PC-9 (cell line): ENCODE measurements at places on chromosomes 1 and 21. TPM values are rescaled to one million over a fixed set of nuclear protein-coding genes. Genes with fewer than 3 reads are reported as not detected.
A peak's percentile ranks its signal among the peaks of the same experiment; 100 is the strongest.

Gene MYOG
- total RNA-seq = not detected in 2 replicates

Gene LGR6
- total RNA-seq = 5.6 and 7.9 TPM in 2 replicates

DNA sequence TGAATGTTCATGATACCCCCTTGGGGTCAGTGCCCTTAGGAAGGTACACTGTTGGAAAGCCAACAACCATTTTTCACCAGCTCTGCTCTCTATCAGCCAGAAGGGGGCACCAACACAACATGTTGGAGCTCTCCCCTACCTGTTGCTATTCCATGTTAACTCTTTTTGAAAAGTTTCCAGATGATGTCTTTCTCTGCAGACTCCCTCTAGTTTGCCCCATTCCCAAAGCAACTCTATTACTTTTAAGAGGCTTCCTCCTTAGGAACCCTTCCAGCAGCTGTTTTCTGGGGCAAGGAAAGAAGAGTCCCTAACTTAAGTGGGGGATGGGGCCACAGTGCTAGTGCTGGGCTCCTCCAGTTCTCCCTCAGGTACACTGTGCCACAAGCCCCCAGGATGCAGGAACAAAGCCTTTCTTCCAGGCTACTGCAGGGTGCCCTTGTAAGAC is 22.9 kb upstream of the NDC1 start:
- peak; percentile 47 for DNase-seq

- no peak for DNase-seq
Measured at GRCh38 chr1:173042806-173043205, 7.9 kb downstream of the TNFSF18 start.

- DNase-seq = no peak
Measured at GRCh38 chr1:160399544-160400222, 681 bp upstream of the VANGL2 start.

GRCh38 chr1:200437556-200438203 is 27.8 kb upstream of the ZNF281 start:
- DNase-seq = no peak

DNA sequence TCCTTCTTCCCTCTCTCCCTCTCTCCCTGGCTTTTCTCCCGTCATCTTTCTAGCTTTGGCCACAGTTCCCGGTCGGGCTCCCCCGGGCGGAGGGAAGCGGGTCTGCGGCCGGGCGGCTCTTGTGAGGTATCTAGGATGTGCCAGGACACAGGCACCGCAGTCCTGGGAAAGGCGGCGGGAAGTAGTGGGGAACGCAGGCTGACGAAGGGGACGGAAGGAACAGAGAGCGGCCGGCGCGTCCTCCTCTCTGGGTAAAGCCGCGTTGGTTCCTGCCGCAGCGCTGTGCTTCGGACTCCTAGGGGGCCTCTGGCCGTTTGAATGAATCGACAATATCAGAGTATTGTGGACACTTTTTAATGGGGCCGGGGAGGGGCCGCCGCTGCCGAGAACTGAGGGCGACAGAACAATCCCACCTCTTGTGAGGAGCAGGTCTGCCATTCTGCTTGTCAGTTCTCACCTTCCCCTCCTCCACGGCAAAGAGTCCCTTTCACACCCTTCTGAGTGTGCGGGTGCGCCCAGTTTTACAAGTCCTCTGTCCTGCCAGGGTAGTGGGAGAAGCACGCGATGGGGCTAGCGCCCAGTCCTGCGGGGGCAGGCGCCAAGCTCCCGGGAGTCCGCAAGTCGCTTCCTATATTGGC is 1.2 kb upstream of the LHX9 start:
- peak; percentile 63 for DNase-seq

DNA sequence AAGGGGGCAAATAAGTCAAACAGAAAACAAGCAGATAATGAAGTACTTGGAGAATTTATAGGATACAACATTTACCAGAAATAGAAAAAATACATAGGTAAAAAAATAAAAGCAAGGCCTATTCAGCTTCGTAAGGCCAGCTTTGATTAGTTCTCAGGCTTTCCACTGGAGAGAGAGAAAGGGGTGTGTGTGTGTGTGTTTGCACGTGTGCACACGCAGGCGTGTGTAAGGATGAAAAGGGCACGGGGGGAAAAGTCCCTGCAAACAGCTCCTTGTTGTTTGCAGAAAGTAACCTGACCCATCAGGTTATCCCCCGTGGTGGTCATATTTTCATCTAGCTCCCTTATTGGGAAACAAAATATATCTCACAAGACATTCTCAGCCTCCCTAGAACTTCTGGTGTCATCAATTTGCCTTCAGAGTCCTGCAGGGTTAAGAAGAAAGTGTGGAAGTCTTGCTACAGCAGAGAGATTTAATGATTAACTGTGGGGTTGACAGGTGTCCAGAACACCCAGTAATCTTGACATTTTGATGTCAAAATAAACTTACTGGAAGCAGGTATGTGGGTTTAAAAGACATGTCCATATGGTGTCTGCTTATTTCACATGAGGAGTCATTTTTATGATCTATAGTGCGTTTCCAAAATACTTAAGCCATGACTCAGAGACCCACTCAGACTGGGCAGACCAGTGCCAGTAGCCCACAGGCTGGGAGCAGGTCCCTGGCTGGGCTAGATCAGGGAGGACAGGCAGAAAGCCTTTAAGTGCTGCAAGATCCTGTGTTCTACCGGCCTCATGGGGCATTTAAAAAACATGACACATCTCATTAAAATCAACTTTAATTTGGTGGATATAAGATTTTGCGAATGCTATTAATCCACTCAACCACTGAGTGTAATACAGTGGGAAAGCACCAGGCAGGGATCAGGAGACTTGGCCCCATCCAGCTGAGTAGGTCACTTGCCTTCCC is 487.6 kb upstream of the CAMK1G start:
- DNase-seq = peak; percentile 40

- no peak for DNase-seq
Measured at GRCh38 chr1:4755301-4755845, 101.0 kb downstream of the AJAP1 start.

DNA sequence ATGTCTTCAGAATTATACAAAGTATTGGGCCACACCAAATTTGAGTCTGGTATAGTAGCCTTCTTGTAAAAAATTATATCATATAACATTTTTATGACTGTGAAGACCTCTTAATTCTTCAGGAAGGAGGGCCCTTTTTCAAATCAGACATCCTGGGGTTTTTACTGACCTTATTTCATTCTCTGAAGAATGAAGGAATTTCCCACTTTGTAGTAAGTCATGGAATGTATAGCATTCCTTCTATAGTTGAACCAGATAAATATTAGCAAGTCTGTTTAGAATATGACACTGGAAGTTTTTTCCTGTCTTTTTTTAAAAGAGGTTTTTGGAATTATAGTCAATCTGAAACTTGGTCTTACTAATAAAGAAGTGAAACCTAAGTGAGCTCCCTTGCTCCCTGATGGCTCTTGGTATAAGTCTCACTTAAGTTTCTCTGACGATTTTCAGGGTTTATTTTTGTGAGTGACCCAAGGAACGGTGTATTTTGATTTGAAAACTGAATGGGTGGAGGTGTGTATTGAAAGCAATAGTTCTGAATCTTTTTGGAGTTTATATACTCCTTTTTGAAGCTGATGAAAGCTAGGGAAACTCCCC is 23.7 kb downstream of the SNX27 start:
- DNase-seq = no peak

DNA sequence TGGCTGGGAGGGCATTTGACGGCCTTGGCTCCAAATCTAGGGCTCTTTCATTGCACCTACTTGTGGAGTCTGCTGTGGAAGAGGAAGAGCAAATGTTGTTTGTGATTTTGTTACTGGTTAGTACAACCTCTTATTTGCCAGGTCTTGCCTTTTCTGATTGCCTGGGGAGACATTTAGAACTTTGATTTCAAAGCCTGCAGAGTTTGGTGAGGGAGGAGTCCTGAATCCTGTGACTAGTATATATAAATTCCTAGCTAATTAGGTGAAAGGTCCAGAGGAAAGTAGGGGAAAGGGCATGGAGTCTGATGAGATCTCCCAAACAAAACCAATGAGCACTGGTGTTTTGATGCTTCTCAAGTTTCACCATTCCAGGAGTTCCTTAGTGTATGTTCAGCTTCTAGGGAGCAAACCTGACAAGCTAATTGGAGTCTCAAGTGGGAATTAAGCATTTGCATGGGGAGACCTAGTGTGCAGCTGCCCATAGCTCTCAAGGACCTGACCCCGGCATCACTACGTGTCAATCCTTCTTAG is 5.1 kb upstream of the HMGCS2 start:
- no peak for DNase-seq

DNA sequence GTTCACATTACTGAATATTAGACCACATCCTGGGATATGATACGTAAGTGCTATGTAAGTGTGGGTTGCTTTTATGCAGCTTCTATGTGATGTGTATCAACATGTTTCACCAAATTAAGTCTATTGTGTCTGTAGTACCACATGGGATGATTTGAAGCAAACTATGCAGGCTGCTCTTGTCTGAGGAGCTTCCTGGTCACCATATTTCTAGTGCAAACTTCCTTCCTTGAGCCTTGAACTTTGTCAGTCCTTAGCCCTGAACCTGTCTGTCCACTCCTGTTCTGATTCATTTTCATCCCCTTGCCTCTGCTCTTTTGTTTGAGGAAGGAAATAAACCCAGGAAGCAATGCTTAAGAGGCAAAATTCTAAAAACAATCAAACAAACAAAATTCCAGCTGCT is 117.5 kb upstream of the VANGL1 start:
- DNase-seq = peak; percentile 9

DNA sequence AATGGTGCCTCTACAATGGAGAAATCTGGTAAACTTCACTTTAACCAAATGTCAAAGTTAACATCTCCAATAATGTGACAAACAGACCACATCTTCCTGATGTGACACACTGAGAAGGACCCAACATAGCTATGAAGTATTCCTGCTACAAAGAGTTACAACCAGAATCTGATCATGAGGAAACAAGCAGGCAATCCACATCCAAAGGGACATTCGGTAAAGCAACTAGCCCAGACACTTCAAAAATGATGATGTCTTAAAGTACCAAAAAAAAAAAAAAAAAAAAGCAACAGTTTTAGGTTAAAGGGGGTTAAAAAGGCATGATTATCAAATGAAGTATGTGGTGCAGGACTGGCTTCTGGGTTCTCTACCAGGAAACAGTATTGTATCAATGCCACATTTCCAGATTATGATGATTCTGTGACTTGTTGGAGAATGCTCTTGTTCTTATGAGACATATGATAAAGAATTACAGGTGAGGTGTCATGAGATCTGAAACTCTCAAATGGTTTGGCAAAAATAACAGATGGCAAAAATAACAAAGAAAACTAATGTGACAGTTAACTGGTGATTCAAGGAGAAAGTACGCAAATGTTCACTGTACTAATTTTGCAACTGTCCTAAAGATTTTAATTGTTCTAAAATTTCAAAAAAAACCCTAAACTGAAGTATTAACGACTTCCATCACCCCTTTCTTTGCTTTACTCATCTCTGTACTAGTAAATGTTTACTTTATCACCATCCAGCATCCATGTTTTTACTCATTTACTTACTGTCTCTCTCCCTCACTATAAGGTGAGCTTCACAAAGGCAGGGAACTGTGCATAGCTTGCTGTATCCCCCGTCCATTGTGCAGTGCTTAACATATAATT is 2.8 kb downstream of the CD58 start:
- no peak for DNase-seq

GRCh38 chr1:74199504-74199903 is 1.5 kb downstream of the FPGT start:
- no peak for DNase-seq

DNA sequence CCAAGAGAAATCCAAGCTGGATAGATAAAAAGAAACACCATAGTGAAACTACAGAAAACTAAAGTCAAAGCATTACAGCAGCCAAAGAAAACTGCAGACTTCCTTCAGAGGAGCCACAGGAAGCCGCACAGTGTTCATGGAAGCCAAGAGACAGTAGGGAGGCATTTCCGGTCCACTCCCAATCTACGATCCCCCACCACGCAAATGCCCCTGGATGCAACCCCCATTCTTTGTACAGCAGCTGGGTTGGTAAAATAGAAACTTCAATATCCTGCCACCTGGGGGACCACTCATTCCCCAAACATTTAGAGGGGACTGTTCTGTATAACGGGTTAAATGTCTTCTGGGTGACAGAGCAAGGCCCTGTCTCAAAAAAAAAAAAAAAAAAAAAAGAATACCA is 43.9 kb upstream of the TSPEAR start:
- DNase-seq = no peak

DNA sequence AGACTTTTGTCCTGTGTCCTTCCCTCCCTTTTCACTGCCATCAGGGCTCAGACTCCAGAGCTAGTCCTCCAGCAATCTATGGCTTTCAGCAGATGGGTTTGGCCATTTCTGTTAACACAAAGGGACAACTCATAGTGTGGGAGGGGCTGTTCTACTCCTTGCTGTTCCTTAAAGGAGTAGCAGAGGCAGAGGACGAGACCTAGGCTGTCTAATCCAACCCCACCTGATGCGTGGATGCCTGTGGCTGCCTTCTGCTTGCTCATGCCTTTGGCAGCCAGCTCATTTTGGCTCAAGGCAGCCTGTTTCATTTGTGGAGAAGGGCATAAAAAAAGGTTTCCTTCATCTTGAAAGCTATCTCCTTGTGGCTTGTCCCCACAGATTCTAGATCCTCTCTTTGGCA is 27.0 kb downstream of the MFSD2A start:
- peak; percentile 90 for DNase-seq

DNA sequence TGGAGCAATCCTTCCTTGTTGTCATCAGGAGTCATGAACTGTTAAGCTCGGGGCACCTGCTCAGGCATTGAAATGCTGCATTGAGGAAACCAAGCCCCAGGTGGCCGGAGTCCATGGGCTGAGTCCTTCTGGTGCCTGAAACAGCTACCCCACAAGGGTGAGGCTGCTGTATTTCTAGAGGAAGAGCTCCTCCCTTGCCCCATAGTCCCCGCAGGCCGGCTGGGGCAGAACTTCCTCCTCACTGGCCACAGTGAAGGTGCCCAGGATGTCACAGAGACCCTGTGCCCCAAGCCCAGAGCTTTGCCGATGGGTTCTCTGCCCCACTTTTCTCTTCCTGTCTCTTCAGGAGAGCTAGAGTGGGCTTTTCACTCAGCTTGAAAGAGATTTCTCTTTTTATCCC is 80.8 kb upstream of the GCLM start:
- no peak for DNase-seq

DNA sequence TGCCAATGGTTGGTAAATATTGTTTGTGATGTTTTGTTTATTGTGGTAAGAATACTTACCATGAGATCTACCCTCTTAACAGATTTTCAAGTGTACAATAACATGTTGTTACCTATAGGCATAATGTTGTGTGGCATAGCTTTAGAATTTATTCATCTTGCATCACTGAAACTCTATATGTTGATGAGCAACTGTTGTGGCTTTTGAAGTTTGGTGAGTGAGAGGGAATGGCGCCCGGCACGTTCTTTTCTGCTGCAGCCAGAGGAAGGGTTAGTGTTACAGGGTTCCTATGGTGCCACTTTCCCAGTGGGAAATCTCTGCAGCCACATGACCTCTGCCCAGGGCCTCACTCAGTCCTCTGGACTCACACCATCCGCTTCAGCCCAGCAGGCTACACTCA is 342.5 kb upstream of the ADGRL2 start:
- no peak for DNase-seq

DNA sequence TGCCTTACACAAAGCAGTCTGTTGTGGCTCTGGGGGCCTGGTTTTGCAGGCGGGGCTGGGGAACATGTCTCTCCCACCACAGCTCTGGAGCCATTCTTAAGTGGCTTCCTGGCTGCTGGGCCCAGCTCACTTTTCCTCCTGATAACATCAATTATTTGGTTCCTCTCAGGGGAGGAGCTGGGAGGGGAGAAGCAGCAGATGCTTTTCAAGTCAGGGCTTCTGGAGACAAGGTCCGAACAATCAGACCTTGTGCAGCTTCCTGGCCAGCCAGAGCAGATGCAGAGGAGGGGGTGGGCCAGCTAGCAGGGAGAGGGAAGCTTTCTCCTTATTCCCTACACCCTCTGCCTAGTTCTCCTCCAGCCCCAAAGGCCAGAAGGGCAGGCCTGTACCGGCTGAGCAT is 3.7 kb upstream of the PAQR6 start:
- DNase-seq = no peak
